ENCODE measurements at places on chromosomes 11 and 22.

- DNase-seq, result no peak
These were observed 6.6 kb downstream of the H19 start for GRCh38 chr11:1990872-1991578.

DNA sequence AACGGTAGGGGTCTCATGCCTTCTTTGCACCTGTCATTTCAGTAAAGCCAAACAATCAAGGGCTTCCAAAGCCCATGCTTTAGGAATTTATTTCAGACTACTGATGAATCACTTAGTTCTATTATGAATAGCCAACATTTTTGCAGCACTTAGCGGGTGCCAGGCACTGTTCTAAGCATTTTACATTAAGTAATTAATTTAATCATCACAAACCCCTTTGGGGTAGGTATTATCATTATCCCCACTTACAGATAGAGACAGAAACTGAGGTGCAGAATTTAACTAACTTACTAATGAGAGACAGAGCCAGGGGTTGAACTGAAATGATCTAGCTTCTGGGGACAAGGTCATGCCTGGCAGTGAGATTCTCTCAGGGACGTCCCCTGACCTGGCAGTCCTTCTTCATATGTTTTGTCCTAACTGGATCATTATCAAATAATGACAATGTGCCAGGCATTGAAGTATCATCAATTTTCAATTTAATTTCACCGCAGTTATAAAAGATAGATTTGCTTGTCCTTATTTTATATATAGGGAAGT lies 31.7 kb upstream of the NAV2 start:
- no peak for DNase-seq

GRCh38 chr11:32433914-32434355 lies 1.4 kb downstream of the WT1 start:
- no peak for DNase-seq

- DNase-seq, result no peak
These were observed 43.2 kb downstream of the IGLL1 start for GRCh38 chr22:23536821-23537345.

- DNase-seq, result no peak
These were observed 119.8 kb upstream of the TBCEL start for GRCh38 chr11:120904116-120904515.

DNA sequence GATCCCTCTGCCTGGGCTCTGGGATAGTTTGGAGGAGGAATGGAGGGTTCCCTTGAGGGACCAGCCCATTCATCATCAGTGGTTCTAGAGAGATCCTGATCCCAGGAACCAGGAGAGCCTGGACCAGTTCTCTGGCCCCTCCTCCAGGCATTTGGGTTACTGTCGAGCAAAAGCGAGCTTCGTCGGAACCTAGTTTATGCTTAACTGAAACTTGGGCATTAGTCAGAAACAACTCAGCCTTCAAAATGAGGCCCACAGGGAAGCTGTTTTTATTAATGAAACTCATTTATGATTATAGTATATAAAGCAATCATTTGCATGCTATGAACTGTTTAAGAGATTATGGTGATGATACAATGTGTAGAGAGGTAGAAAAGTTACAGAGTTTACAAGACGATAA lies 61.4 kb downstream of the LIF start:
- DNase-seq, result no peak

DNA sequence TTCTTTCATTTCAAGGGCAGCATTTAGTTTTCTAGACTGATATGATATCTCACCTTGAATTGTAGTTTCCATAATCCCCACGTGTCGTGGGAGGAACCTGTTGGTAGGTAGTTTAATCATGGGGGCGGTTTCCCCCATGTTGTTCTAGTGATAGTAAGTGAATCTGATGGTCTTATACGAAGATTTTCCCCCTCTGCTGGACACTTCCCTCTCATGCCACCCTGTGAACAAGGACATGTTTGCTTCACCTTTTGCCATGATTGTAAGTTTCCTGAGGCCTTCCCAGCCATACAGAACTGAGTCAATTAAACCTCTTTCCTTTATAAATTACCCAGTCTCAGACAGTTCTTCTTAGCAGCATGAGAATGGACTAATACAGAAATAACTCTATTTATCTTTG lies 851.1 kb upstream of the FAT3 start:
- no peak for DNase-seq

GRCh38 chr22:42841444-42841843 lies 15.6 kb downstream of the ARFGAP3 start:
- DNase-seq, result no peak

DNA sequence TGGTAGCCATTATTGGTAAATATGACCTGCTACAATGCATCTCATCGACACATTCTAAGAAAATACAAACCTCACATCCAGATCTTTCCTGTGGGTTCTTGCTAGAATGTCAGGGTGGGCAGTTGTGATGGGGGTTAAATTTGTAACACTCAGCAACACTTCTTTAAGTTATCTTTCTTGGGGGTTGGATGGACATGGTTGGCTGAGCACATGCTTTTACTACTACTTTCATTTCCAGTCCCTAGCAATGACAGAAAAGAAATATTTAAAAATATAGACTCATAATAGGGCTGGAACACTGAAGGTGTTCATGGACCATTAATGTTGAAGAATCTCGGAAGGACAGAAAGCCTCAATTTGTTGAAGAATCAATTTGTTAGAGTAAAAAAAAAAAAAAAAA lies 57.6 kb downstream of the APOL3 start:
- DNase-seq, result no peak

DNA sequence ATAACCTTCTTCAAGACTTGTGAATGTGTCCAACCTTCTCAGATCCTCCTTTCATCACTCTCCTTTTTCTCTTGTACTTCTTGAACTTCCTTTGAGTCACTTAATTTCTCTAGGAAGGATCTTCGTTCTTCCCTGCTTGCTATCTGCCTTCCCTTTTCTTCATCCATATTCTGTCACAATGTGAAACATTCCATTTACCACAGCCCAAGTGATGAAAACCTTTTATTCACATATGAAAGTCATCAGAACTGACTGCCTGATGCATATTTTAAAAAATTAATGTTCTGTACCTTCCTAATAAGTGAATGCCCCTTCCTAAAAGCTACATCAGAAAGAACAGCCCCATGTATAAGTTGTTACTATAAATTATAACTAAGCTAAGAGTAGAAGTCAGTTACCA lies 520.4 kb upstream of the LUZP2 start:
- DNase-seq, result no peak

GRCh38 chr11:94941131-94941530 lies 32.2 kb downstream of the CWC15 start:
- DNase-seq, result no peak

GRCh38 chr11:125494561-125494960 lies 1.5 kb downstream of the FEZ1 start:
- DNase-seq, result no peak

- DNase-seq, result no peak
These were observed 25.6 kb downstream of the FLI1 start for GRCh38 chr11:128719556-128719824.

DNA sequence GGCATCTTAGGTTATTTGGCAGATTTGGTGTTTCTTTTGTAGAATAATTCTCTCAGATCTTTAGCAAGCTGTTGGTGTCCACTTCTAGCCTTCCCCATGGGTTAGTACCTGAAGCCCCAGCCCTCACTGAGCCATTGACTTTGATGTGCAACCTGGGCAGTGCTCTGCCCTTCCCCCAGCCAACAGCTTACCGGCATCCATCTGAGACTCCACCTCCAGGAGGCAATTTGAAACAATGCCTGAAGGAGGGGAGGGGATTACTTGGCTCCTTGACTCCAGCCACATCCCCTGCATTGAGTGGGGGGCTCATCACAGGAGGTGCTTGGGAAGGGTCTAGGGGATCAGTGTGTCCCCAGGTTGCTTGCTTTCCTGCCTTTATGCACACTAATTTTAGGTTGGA lies 114.8 kb downstream of the TRIM29 start:
- no peak for DNase-seq

- no peak for DNase-seq
These were observed 644 bp downstream of the TMEM134 start for GRCh38 chr11:67468456-67468758.

DNA sequence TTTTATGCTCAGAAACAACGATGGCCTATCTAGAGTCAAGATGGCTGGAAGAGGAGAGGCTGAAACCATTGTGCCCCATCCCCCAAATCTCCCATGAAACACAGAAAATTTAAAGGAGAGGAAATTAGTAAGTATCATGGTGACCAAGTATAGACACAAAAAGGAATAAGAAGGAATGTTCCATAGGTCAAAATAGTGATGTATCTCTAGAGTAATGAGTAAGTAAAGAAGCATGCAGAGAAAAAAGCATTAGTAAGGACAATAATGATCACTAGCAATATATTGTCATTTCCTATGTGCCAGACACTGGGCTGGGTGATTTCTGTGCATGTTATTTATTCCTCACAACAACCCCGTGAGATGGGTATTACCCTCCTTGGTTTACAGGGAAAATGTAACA lies 2.6 kb upstream of the SLC22A24 start:
- DNase-seq, result no peak

- DNase-seq, result no peak
These were observed 73.1 kb upstream of the CRYBB3 start for GRCh38 chr22:25126510-25126909.

DNA sequence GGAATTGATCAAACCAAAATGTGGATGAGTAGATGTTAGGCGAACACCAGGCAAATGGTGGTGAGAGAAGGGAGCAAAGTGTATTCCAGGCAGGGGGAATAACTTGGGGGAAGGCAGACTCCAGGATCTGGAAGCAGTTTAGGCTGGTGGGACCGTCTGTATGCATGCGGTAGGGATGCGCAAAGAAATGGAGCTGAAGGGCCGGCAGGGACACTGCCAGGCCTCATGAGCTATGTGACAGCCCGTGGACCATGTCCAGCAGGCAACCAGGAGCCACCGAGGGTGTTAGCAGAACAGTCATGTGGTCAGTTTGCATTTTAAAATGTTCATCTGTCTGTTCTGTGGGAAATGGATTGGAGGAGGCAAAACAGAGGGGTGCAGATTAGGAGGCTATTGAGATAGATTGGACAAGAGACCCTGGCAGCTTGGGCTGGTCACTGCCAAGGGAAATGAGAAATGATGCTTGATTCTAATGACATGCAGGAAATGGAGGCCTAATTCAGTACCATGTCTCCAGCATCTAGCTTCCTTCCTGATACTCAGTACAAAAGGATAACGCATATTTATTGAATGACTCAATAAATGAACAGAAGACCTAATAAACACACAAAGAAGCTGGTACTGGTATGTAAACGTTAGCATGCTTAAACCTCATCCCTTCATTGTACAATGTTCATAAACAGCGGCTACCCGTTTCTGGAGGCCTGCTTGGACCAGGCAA lies 412.4 kb downstream of the BUD13 start:
- no peak for DNase-seq

- DNase-seq, result no peak
These were observed 89.6 kb downstream of the ZNF280B start for GRCh38 chr22:22418957-22419356.

DNA sequence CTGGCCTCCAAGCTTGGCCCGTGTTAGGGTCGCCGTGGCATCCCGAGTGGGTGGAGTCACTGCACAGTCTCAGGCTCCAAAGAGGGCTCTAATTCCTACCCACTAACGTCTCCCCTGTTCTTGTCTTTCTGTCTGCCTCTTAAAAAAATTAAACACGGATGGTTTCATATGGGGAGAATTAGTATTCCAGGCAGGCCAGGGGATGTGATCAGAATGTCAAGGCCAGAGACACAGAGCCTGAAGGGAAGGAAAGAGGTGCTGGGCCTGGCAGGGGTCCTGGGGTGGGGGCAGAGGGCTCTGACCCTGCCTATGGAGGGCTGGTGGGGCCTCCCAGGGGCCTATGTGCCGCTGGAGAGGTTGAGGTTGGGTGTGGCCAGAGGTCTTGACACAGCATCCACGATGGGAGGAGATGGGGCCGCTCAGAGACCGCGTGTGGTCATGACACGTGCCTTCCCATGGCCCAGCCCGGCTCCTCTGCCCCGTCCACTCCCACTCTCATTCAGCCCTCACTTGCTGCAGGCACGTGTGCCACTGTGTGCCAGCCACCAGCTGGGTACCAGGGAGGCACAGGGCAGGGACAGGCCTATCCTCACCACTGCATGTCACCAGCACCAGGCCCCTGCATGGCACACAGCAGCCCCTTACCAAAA lies 56.5 kb downstream of the FLRT1 start:
- no peak for DNase-seq

- DNase-seq, result no peak
These were observed 2.4 kb upstream of the LRP4 start for GRCh38 chr11:46920755-46921154.

DNA sequence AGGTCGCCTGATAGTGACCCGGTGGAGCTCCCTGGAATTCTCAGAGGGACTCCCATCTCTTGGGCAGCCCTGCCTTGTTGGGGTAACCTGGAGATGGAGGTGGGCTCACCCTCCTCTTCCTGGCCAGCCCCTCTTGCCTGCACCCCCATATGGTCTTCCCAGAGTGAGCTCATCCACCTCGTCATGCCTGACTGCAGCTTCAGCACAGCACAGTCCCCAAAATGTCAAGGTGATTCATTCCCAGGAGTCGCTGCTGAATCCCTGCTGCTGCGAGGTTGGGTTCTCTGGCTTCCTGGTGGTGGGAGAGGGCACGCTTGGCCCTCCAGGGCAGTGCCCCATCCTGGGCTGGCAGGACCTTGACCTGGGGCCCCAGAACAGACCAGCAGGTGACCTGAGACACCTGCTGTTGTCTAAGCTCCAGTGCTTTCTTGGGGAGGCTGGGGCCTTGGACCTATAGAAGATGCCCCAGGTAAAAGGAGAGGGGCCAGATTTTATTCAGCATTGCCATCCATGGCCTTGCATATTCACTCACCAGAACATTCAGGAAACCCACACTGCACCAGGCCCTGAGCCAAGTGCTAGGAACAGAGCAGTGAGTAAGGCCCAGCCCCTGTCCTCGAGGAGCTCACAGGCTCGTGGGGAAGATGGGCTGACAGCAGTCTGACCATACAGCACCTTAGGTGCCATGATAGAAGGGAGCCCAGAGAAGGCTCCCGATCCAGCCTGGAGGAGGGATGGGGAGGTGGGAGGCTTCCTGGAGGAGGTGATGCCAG lies 72.9 kb downstream of the CACNA1I start:
- no peak for DNase-seq

- no peak for DNase-seq
These were observed 8.8 kb downstream of the HOATZ start for GRCh38 chr11:111523343-111523742.

GRCh38 chr22:49522582-49523373 lies 304.9 kb downstream of the BRD1 start:
- no peak for DNase-seq

DNA sequence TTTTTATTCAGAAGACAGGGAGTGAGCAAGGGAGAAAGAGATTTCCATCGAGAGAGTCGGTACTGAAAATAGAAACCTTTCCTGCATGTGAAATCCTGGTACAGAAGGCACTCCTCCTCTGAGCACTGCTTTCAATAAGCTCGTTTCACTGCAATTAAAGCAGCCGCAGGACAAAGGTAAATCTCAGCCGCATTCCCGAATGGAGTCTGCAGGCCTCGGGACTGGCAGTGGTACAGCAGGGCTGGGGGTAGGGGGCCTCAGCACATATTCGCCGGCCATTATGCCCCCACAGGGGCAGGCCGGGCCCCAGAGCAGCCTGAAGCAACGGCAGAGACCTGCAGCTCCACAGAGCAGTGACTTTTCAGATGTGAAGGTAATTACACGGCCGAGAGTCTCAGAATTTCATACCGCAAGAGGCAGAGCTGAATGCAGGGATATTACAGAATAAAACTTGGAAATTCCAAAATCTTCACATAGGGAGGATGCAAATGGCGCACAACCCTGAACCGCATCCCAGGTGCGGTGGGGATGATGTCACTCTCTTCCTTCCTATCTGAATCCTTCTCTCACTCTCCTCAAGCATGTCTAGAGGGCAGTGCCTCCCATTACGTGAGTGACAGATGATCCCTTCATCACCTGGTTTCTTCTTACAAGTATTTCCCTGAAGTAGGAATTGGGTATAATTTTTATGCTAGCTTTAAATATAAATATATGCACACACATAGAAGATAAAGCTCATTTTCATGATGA lies 622.1 kb downstream of the OPCML start:
- no peak for DNase-seq
